ENCODE measurements at places on chromosomes 2 and 18.

DNA sequence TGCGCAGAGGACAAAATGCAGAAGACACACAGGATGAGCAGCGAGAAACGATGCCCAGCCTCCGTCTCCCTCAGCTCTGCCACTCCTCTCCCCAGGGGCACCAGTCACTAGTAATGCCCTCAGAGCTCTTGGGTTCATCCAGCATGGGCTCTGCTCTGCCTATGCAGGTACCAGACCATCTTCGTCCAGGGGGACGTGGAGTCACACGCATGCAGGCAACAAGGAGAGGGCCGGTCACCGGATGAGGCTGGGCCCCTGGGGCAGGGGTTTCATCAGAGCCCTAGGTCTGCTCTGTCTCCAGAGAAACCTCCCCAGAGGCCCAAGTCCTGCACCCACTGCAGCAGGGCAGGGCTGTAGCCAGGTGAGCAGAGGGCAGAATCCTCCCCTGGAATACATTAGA lies 23.9 kb downstream of the RAB31 start:
- no peak for DNase-seq

GRCh38 chr18:9831036-9831722 lies 54.6 kb upstream of the TXNDC2 start:
- DNase-seq, result no peak

DNA sequence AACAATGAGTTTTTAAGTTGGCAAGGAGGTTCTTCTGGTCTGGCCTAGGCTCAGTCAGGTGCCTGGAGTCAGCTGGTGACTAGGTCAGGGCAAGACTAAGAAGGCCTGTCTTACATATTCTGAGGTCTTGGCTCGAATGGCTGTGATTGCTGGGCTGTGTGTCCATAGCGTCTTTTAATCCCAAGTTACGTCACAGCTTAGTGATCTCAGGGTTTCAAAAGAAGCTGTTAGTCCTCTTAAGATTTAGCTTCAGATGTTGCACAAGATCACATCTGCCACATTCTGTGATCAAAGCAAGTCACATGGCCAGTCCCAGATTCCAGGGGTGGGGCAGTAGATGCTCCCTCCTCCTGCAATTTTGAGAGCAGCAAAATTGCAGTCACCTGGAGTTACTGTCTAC lies 61.3 kb downstream of the PKP4 start:
- peak; percentile 11 for DNase-seq

DNA sequence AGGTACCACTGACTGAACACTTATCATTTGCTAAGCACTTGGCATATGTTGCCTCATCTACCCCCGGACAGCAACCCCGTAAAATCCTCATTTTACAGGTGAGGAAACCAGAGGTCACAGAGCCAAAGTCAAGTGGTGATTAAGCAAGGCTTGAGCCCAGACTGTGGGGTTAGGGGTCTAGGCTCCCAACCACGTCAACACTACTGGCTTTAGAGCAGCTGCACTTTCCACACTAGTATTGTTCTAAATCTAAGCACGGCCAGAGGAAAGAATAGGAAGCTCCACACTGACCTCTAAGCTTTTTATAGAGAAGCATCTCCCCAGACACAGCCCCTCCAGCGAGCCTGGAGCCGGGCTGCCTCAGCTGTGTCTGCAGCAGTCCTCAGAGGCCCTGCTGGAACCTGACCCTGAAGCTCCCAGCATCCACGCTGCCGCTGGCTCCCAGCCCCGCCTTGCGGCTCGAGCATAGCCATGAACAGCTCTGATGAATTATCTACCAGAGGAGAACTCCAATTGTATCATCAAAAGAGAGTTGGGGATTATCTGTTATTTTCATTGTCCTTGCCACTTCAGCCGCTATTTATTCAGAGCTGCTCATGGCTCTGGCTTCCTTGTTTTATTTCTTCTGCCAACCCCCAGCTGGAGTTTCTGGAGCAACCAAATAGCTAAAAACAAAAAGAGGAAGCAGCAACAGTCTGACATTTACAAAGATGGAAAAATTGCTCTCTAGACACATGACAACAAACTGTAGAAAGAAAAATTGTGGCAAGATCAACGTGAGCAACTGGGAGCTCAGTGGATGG lies 62.2 kb upstream of the RTN4 start:
- no peak for DNase-seq

DNA sequence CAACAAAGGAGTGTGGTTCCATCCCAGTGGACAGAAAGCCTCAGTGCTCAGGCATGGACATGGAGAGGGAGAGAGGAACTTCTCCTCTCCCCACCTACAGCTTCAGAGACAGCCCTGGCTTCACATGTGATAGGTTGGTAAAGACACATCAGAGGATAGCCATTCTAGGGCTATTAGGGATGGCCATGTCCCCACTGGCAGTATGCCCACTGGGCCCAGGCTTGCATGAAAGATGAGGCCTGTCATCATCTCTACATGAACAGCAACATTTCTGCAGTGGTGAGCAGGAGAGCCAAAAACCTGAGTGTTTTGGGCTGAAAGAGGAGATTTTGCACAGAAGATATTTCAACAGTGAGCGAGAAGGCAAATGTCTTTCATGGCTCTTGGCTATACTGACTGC lies 517.2 kb downstream of the NR4A2 start:
- DNase-seq, result no peak

DNA sequence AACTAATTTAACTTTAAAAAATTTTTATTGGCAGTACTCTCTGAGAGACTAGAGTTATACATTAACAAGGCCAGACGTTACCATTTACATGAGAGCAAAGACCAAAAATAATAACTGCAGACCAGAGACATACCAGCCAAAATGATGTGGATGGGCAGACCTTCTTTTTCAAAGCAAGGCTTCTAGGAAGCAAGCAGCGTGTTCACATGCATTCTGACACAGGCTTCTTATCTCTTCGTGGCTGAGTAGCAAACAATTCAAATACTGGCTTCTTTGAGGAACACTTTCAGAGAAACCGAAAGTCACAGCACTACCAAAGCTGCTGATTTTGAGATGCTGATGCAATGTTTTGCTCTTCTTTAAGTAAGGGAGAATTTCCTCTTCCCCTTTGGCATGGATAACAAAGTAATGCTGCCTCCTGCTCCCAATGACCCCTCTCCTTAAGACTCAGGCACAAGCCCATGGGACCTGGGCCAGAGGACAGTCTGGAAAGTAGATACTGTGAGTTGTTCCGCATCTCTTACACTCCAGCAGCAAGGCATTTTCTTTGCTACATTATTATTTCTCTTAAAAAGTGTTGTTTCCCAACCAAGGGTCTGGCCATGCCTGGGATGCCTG lies 181.9 kb downstream of the MREG start:
- DNase-seq, result no peak

GRCh38 chr2:3624059-3624794 lies 29.3 kb downstream of the COLEC11 start:
- no peak for DNase-seq

DNA sequence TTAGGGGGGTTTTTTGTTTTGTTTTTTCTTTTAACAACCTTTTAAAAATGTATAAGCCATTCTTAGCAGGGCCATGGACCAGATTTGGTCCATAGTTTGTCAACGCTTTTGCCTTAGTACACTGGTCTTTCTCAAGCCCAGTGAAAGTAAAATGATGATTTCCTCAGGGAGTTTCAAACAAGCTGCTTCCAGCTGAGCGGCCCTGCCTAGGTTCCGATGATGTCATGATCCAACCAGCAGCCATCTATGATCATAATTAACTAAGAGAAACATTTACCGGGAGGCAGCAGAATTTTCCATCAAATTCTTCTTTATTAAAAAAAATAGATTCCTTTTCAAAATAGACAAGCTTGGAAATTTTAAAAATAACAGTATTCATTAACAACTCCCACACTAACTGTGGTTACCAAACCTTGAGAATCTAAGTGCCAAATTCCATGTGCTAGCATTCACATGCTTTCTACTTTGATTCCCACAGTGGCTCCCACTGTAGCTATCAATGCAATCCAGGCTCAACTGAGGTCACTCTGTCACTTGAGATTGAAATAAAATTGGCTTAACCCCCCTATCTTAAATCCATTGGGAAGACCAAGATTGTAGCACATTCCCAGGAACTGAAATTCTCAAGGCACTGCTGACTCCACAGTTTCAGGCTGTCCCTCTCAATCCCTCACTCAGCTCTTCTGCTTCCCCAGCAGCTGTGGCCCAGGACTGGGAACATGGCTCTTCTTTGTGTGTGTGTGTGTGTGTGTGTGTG lies 148.9 kb downstream of the RNF152 start:
- DNase-seq, result no peak

DNA sequence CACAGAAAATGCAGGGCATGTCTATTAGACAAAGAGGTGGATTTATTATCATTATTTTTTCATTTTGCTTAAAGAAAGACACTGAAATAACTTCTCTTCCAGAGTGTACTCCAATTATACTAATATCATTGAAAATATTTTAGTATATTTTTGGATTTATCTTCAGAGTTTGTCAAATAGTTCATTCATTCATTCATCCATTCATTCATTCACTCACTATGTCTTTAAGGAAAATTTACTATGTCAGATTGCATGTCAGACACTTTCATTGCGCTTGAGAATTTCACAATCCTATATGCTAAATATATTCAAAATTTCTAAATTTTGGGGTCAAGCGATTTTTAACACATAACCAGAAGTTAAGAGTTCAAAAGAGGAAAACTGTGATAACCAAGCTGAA lies 479.1 kb downstream of the ZEB2 start:
- DNase-seq, result no peak

- no peak for DNase-seq
Observed at GRCh38 chr2:7116511-7116910, 199.3 kb downstream of the RNF144A start.

DNA sequence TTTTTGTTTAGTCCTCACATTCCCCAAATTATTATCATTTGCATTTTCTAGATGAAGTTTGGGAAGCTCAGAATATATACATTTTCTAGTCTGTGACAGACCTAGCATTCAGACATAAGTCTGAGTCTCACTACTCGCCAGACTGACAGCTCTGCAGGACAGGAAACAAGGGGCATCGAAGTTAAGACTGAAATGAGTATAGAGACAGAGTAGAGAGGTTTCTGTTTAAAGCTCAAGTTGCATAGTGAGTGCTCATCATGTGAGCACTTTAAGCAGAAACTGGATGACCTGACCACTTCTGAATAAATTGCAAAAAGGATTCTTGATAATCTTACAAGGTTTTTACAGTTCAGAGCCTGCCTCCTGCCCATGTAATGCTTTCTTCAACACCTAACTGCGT lies 1.1 kb downstream of the HADHB start:
- no peak for DNase-seq

DNA sequence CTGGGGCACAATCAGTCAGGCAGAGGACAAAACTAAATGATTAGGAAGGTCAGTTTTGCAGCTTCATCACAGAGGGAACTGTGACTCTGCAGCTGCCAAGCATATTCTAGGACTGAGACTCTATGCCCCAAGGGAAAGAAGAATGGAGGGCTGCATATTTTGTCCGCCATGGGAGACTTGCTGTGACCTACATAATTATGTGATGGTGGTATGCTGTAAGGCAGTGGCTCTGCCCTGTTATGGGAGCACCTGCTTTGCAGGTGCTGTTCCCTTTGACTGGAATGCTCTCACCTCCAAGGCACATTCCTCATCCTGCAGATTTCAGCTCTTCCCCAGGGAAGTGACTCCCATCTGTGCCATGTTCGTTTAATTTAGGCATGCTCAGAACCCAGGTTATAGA lies 261.9 kb upstream of the EPHA4 start:
- no peak for DNase-seq

- DNase-seq, result no peak
Observed at GRCh38 chr2:63569740-63570139, 18.5 kb downstream of the WDPCP start.

GRCh38 chr2:23327416-23327815 lies 57.6 kb upstream of the KLHL29 start:
- no peak for DNase-seq

GRCh38 chr2:227655454-227655853 lies 11.2 kb upstream of the SCYGR5 start:
- peak; percentile 48 for DNase-seq

DNA sequence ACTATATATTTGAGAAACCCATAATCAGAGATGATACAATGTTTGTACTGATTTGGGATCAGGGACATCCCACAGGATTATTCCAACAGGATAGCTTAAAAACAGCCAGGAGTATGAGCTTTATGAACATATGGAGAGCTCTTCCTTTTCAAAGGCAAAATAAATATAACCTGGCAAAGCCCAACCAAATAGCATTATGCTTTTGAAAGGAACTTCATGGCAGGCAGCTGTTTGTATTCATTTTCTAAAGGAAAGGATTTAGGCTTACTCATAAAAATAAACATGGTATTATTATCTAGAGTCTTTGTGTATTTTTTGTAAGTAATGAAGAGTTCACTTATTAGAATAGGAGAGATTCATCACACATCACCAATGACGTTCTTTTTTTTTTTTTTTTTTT lies 44.4 kb downstream of the CCDC195 start:
- no peak for DNase-seq

GRCh38 chr18:42931491-42931890 lies 184.0 kb downstream of the RIT2 start:
- peak; percentile 29 for DNase-seq

DNA sequence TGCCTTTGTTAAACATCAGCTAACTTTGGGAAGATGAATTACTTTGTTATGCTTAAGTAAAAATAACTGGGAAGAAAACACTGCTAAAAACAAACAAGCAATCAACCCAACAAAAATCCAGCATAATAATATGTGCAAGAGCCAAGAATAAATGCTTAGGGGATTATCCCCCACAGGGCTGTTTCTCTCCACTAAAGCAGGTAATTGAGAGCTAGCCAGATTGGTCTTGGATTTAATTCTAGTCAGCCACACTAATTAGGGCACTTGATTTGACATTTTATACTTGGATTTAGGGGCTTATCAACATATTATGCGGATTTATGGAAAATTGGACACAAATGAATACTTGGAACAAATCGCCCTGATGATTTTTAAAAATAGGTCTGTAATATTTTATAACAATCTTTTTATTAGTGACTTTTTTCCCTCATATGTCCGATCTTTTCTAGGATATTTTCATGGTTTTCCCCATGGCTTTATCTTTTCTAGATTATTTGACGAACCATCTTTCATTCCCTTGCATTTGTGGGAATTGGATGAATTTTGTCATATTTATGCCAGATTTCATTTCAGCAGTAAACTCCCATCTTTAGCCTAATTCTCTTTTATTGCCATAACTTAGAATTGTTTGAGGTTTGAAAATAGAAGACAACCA lies 199.1 kb upstream of the NXPH2 start:
- no peak for DNase-seq

GRCh38 chr2:214019229-214019972 lies 391.5 kb upstream of the VWC2L start:
- DNase-seq, result peak; percentile 73

GRCh38 chr2:203811491-203812221 lies 55.9 kb upstream of the CTLA4 start:
- DNase-seq, result peak; percentile 72

DNA sequence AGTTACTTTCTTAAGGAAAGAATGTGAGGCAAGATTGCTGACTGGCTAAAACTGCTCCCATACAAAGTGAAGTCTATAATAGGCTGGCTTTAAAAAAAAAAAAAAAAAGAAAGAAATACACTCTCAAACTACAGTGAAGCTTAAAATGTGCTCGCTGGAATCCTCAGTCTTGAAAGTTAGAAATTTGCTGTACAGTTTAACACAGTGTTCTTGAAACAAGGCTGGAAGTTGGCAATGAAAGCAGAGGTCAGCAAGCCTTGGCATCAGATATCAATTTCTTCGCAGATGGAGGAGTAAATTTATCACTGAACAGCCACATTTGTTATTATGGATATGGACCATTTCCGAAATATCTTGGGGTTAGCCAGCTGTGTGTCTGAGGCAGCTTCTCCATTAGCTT lies 392.9 kb downstream of the ZNF516 start:
- no peak for DNase-seq

GRCh38 chr2:191697870-191698269 lies 19.9 kb downstream of the NABP1 start:
- DNase-seq, result no peak

Measured in fibroblast of skin of left quadriceps (primary cell).